ENCODE measurements at places on chromosomes 3 and 15.

DNA sequence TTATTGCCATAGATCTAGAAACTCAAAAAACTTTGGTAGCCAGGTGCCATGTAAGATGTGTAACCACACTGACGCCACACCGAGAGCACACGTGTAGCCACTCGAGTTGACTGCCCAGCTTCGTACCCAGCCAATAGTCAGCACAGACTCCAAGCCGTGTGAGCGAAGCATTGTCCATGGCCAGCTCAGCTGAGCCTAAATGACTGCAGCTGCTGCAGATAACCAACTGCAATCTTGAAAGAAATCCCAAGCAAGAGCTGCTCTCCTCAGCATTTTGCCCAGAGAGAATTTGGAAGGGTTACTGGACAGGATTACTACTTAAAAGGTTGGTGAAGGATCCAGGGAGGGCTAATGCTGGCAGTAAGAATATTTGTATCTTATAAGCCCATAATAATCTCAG is 193.0 kb upstream of the THRB start:
- DNase-seq, result no peak

- DNase-seq, result no peak
Measured at GRCh38 chr15:100728371-100729201, 126.2 kb downstream of the ASB7 start.

DNA sequence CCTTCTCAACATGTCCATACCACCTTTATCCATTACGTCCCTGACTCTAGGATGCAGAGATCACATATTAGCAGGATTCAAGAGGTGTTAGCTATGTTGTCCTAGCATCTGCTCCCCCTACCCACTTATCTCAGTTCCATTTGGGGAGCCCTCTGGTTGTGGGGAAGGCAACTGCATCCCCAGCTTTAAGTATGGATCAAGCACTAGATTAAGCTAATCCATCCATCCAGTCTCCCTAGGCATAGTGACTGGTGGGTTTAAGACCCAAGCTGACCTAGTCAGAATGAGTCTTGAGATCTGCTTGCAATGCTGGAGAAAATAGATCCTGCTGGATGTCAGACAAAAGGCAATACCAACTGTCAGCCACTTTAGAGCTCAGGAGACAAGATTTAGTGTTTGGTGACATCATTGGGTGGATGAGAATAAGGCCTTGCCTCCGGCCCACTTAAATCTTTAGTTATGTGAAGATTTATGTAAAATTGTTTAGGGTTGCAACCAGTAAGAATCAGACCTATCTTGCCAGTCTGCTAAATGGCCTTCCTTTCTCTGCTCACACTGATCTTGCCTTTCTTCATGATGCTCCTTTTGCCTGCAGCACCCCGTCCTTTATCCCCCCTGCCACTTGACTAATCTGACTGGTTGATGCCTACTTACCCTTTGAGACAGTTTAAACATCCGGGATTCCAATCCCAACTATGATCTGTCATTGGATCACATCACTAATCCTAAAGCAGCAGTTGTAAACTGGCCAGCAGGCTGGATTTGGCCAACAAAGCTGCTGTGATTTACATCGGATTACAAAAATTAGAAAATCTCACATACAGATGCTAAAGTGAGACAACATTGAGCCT is 2.1 kb upstream of the ISY1 start:
- DNase-seq, result no peak

DNA sequence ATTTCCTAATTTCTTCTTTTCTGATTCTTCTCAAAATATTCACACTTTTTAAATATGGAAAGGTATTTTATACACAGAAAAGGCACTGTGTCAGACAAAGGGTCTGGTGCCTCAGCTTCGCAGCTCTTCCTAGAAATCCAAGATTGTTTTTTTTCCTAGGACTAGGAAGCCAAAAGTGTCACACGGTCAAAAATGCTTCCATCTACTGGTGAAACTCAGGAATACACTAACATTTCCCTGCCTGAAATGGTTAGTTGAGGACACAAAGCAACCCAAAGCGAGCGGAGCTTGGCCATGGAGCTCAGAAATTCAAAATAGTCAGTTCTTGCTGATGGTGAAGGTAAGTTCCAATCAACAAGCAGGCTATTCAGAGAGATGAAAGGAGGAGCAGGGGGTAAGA is 426.5 kb upstream of the RASGRP1 start:
- DNase-seq, result no peak

GRCh38 chr3:78186404-78186803 is 1146.5 kb downstream of the ROBO2 start:
- DNase-seq, result no peak

DNA sequence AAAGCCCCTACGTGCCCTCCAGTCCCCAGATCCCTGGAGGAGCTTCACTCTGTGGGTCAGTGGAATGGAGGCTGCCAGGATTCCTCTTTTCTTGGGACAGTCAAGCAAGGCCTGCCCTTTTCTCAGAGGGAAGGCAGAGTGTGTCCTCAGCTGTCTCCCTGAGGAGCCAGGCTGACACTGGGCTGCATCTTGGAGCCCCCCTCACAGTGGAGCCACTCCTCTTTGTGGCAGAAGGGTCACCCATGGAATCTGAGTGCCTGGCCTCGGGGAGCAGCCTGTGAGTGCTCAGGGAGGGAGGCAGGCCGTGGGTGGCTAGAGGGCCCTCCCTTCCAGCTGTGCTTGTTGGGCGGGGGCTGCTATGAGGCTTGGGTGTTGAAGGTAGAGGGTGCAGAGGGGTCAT is 41.2 kb downstream of the BOC start:
- DNase-seq, result no peak

DNA sequence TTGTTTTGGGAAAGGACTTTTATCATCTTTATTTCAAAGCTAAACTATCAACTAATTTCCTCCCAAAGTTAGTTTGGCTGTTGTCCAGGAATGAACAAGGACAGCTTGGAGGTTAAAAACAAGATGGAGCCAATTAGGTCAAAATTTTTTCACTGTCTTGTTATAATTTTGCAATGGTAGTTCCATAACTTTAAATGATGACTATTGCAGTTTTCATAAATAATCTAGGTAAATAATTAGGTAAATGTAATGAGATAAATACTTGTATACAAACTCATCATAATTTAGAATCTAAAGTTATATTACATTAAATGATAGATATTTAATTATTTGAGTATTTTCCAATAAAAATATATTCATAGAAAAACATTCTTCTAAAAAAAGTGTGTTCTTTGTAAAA is 68.3 kb upstream of the DAZL start:
- DNase-seq, result no peak

DNA sequence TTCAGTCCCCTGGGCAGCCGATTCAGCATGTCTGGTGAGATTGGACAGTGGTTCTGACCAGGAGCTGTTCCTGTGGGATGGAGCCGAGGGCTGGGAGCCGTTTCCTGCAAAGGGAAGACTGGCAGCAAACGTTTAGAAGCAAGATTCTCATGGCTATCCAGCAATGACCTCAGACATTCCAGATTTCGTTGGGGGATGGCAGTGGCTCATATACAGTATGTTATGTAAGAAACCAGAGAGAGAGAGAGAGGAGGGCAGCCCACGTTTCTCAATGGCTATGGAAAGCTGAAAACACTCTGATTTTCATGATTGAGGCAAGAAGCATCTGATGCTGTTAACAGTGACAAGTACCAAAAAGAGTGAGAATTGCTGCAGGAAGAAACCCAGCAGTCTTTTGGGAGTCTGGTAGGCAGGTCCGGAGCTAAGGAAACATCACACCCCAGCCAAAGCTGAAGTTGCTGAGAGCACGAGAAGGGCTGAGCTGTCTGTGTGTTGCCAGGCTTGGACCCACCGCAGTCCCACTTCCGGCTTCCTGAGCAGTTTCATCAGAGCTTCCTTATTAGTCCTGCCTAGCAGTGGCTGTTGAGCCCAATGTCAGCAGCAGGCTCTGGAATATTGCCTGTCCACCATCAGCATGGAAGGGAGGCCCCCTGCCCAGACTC is 25.6 kb upstream of the VPS8 start:
- DNase-seq, result peak; percentile 18

Data from C1 segment of cervical spinal cord (tissue), 14 donors.